ENCODE measurements at places on chromosomes 5 and 9.

DNA sequence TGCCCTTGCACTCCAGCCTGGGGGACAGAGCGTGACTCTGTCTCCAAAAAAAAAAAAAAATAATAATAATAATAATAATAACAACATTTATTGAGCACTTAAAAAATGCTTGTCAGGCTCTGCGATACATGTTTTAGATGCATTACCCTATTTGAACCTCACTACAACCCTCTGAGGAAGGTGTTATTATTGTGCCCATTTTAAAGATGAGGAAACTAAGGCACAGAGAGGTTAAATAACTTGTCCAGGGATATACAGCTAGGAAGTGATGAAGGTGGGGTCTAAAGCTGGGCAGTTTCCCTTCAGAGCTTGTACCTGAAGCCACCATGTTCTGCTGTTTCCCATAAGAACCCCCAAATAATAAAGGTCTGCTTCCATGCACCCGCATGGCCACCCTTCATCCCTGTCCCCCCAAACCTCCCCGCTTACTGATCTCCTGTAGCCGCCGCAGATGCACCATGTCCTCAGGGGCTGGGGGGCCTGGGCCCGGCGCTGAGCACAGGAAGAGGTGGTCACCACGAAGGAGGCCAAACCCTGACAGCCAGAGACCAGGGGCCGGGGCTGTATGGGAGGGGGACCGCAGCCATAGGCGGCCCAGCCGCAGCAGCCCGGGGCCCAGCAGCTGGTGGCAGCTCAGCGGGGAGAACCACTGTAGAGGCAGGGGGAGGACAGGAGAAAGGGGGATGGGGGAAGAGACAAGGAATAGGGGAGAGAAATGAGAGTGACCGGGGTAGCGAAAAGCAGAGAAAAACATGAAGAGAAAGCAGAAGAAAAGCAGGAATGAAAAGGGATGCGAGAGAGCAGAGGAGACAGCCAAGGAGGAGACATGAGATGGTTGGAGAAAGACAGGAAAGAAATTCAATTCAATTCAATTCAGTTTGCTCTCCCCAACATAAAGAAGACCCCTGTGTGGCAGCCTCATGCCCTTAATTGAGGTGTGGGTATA lies 15.1 kb upstream of the FCHSD1 start:
- DNase-seq: no peak

DNA sequence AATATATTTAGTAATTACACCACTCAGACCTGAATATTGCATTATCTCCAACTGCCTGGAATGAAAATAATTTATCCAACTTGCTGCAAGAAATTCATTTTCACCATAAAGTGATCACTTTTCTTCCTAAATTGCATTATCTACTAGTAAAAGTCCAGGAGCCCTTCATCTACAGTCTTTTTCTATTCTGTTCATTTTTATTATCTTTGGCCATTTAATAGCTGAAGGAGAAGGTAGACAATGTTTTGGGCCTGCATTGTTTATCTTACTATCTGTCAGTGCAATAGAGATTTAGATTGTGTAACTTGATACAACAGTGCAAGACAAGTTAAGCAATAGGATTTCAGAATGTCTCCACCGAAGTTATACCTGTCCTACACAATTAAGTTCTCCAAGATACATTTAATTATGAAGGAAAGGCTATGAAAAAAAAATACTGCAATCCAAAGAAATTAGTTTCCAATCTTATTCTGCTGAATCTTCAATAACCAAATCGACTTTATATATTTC lies 1339.7 kb upstream of the CDH6 start:
- DNase-seq: no peak

DNA sequence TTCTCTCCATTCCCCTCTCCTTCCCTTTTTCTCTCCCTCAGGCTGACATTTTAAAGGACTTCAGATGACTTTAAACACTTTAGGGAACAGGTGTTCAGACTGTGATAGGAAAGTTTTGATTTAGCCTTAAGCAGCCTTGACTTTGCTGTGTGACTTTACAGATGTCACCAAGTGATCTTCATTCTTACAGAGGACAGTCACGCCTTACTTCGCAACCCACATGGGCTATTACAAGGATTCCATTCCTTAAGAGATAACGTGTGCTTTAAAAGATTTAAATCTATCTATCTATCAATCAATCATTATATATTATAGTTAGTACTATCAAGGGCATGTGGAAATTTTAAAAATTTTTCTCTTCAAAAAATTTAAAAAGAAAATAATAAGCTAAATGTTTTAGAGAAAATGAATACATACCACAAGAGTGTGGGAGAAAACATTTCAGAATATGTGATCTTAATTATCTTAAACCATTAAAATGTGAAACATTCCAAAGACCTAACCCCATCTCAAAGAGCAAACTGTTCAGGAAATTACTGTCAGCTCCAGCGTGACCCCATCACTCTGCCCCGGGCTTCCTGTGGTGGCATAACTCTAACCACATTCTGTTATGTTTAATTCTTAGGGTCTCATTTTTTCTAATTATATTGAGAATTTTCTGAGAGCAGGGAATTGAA lies 530.5 kb downstream of the SEMA5A start:
- DNase-seq: no peak

DNA sequence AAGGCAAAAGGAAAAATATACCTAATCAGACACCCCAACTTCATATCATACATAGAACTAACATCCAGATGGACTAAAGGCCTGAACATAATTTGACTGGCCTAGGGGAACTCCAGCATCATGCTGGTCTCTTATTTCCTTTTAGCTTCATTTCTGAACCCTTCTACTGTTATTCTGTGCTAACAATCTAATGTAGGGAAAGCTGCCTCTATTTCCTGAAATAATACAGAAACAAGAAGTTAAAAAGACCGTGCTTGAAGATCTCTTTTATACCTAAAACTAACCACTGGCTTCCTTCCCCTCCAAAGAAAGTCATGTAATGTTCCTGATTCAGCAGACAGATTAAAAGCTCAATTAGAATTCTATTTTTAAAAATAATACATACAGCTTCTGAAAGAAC lies 36.7 kb downstream of the LPAR1 start:
- no peak for DNase-seq

DNA sequence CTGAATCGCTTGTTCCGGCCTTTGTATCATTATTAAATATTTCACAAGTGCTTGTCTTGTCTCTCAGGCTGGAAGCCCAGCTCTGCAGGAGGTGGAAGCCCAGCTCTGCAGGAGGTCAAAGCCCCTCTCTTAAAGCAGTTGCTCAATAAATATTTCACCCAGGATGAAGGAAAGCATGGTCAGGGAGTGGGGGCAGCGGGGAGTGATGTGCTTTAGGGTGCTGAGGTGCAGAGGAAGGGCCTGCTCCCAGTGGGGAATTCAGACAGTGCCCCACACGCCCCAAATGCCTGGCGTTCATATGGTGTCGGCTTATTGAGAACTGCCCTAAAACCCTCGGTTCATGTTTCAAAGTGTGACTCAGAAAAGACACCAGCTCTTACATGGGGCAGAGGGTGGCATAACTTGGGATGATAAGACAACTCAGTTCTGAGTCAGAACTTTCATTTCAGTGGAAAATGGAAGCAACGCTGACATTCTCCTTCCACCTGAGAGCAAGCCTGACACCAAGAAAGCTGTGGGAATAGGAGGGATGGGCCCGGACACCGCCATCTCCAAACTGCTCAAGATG lies 114.3 kb upstream of the DAP start:
- DNase-seq: no peak

GRCh38 chr9:96088510-96088909 lies 213.0 kb downstream of the ERCC6L2 start:
- no peak for DNase-seq

DNA sequence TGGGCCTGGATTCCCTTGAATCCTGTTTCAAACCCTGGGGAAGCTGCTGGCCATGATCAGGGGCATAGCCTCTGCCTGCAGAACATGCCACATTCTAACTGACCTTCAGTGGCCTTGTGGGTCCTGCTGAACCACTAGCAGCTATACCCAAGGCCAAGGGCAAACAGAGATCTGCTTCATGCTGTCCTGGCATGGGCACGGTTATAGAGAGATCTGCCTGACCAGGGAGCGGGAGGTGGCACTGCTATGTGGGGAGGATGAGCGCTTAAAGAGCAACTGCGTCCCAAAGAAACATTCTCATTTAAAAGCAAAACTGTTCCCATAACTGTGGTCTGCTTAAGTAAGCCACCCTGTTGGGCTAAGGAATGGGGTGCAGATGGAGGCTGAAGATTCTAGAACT lies 36.5 kb upstream of the SYNPO start:
- no peak for DNase-seq

GRCh38 chr9:8860086-8860485 lies 1060.5 kb upstream of the DMAC1 start:
- no peak for DNase-seq

DNA sequence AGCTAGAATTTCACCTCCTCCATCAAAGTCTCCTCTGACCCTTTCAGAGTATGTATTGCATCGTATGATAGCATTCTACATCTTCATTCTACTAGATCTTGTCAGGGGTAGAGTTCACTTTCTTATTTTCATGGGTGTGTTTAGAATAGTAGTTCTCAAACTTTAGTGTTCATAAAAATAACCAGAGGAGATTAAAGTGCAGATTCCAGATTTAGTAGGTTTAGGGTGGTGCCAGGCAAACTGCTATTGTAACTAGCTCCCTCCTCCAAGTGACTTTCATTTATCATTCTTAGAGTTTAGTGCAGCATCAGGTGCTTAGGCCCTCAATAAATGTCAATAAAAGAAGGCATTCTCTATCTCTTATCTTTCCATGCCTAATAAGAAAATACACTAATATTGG lies 7.2 kb upstream of the FYB1 start:
- DNase-seq: no peak

- DNase-seq: no peak
Measured at GRCh38 chr5:102716017-102716416, 39.1 kb upstream of the PAM start.

DNA sequence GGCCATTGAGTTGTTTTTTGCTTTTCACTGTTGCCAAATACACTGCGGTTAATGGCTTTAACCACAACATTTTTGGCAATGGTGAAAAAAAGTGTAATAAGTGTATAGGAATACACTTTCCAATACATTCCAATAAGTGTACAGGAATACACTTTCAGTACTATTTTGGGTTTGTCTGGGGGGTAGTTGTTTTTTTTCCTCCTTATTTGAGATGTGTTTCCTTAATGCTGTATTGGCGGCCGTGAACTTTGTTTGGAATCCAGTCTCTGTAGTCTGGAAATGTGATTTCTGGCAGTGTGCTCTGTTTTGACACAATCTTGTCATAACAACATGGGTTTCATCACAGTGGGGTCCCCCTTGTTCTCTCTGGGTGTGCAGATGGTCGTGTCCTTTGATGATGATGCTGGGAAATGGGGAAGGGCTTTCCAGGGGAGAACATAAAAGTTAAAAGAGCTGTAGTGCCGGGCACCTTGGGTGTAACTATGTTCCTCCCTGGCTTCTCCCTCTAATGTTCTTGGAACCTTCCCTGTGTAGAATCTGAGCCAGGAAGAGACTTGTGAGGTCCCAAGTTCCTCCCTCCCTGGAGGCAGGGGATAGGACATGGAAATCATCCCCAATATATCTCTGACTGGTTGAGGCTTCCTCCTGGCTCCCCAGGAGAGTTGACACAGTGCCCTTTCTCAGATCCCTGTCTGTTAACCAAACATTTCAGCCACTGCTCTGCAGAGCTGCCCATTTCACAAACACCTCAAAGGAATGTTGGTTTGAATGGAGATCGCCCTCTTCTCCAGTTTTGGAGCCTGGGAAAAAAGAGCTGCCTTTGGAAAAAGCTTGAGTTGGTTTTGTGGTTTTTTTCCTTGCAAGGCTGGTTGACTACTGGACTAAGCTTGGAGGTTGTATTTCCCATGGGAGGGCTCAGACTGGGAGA lies 44.8 kb downstream of the RCL1 start:
- DNase-seq: no peak

DNA sequence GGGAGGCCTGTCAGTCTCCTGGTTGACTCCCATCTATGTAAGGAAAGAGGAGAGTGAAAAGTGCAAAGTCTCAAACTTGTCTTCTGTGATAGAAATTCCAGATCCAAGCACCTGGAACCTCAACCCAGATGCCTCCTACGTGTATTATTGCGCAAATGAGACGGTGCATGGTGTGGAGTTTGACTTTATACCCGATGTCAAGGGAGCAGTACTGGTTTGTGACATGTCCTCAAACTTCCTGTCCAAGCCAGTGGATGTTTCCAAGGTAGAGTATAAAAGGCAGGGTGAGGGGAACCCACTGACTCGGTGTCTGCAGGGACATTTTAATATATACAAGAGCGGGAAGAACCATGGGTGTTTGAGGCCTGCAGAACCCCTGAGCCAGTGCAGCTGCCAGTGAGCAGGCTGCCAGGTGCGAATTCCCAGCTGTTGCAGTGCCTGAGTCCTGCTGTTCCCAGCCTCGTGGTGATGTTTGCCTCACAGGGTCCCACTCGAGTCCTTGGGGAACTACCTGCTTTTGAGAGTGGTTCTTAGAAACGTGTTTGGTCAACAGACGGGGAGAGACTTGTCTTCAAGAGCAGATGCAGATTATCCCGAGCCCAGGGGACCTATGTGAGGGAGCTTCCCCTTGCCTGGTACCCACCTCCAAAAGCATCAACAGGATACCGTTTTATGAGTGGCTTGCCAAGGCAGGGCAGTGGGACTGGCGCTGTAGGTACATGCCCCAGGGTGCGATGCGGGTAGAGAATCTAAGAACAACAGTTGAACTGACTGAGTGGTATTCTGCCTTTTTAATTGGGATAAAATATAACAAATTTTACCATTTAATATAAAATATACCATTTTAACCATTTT lies 9.5 kb downstream of the PSAT1 start:
- DNase-seq: no peak

- DNase-seq: no peak
Measured at GRCh38 chr5:97250113-97250512, 67.1 kb upstream of the RIOK2 start.

DNA sequence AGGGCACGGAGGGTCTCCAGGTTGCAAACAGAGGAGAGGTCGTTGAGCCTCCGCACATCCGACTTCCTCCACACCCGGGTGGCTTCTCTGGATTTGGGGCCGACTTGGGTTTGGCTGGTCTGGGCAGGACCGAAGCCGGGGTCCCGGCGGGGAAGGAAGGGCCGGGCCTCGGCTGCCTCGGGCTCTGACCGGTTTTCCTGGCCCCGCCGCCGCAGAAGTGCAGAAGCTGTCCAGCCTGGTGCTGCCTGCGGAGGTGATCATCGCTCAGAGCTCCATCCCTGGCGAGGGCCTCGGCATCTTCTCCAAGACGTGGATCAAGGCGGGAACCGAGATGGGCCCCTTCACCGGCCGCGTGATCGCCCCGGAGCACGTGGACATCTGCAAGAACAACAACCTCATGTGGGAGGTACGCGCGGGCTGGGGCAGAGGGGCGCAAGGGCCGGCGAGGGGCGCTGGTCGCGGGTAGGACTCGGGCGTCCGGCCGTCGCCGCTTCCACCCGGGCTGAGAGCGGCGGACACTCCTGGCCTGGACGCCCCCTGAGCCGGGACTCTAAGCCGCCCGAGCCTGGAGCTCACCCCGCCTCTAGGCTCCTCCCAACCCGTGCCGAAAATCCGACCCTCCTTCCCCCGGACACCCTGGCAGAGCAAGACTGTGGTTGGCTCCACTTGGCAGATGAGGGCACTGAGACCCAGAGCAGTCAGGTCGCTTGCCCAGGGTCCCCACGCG lies 2.2 kb downstream of the PRDM12 start:
- DNase-seq: no peak

DNA sequence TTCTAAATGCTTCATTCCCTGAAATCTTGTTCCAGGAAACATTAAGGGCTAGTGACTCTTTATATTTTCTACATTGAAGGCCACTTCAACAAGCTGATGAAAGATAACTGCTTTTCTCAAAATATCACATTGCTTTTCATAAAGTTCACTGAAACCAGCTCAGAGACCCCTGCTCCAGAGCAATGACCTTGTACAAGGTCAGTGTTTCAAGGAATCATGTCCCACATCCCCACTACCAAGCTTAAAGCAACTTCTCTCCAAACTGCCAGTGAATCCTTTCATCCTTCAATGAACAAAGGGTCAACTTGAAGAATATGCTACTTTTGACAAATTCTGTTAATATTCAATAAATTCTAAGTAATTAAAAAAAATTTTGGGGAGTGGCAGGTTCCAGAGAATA lies 12.0 kb upstream of the SPATA24 start:
- DNase-seq: no peak
